ENCODE measurements at places on chromosomes 3 and 15.

- DNase-seq, result peak; percentile 40
Measured at GRCh38 chr15:90286678-90287077, 21.2 kb downstream of the NGRN start.

GRCh38 chr3:32288819-32289218 lies 50.3 kb downstream of the CMTM8 start:
- DNase-seq, result no peak

- no peak for DNase-seq
Measured at GRCh38 chr3:58299839-58300516, 6.1 kb upstream of the RPP14 start.

- DNase-seq, result no peak
Measured at GRCh38 chr15:50225057-50225456, 40.5 kb downstream of the HDC start.

DNA sequence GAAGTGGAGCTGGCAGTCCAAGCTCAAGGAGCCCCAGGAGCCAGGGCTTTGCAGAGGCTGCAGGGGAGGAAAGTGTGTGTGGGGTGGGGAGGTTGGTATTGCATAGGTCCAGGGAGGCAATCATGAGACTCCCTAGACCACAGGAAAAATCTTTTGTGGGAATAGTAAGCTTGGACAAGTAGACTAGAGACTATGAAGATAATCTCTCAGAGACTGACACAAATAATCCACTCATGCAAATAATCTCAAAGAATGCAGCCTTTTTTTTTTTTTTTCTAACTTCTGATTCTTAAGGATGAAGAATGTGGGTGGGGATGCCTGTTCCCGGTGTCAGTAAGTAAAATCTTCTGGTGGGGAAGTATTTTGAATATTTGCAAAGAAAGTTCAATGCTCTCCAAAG lies 113.7 kb downstream of the GREM1 start:
- DNase-seq, result no peak

DNA sequence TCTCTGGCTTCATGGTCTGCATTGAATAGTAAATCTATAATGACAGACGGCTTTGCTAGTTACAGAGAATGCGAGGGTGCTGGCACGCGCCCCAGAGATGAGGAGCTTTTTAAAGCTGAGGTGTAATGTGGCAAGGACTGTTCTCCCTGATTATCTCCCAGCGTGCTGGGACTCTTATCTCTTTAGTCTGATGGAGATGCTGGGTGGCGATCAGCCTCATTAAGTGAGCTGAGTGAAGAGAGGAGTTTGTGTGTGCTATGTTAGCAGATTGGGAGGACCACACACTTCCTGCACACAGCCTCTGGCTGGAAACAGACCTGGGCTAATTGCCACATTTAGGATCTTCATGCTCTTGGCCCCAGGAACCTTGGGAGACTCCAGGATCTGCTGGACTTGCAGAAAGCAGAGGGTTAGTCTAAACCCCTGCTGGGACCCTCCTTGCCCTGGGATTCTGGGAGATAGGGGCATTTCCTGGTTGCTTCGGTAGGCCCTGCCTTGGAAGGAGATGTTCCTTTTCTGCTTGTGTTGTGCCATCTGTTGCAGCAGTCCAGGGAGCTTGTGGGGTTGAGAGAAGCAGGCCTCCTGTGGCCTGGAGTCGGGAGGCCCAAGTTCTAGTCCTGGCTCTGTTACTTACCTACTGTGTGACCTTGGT lies 15.0 kb downstream of the PDIA5 start:
- no peak for DNase-seq
